ENCODE measurements at places on chromosomes 2 and 18. TPM values are rescaled to one million over a fixed set of nuclear protein-coding genes. Genes with fewer than 3 reads are reported as not detected.

DNA sequence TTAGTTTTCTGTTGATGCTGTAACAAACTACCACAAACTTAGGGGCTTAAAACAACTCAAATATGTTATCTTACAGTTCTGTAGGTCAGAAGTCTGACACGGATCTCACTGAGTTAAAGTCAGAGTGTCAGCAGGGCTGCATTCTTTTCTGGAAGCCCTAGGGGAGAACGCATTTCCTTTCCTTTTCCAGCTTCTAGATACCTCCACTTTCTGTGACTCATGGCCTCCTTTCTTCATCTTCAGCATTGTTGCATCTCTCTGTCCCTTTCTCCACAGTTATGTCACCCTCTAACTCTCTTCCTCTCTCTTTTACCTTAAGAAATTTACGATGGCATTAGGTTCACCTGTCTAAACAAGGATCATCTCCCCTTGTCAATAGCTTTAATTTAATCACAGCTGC, 13.3 kb upstream of the PPP4R1 start:
- no peak for DNase-seq

DNA sequence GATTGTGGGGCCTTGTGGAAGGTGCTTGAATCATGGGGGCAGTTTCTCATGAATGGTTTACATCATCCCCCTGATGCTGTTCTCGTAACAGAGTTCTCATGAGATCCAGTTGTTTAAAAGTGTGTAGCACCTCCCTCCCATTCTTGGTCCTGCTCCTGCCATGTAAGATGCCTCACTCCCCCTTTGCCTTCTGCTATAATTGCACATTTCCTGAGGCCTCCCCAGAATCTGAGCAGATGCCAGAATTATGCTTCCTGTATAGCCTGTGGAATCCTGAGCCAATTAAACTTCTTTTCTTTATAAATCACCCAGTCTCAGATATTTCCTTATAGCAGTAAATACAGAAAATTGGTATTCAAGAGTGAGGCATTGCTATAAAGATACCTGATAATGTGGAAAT, 15.6 kb upstream of the WDR75 start:
- DNase-seq = no peak

DNA sequence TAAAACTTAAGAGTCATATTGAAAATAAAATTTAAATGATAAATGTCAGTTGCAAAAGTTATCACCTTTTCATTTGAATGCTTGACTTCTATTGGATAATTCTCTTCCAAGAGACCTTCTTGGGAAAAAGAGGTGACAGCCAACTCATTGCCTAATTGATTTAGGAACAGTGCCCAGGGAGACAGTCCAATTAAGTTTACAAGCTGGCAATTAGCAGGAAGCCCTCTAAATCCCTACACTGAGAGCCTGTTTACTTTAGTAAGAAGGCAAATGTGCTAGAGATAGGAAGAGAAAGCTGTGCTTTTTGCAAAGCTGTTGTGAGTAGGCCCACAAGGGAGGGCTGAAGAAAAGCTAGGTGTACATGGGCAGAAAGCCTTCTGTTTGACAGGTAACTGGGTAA, 189.1 kb downstream of the WDPCP start:
- no peak for DNase-seq

The MYO1B gene
- 0.67 TPM for total RNA-seq

The EHD3 gene
- total RNA-seq = 60.4 TPM

The MROH2A gene
- not detected for total RNA-seq

The PLEK gene
- total RNA-seq = 39.9 TPM

The RAD51AP2 gene
- total RNA-seq = not detected
